ENCODE measurements at places on chromosomes 5 and 9.
A peak's percentile ranks its signal among the peaks of the same experiment; 100 is the strongest.

DNA sequence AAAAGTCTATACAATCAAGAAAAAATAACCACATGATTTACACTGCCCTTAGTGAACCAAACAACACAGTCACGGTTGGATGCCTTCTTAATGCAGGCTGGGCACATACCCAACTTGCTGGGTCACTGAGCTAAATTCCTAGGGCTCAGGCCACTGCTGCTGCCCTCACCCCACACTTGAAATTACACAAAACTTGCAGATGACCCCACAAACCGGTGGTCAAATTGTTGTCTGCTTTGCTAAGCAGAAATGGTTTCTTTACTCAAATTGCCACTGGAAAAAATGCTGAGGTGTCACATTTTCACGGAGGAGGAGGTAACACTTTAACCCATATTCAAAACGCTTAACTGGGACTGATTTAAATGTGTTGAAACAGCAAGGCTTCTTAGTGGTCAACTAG lies 62.4 kb downstream of the HMHB1 start:
- H3K27ac ChIP-seq, result no peak overlapping the region
- H3K4me1 ChIP-seq, result no peaks in the 10 kb centered on the region
- no peaks in the 10 kb centered on the region for H3K36me3 ChIP-seq
- H3K27me3 ChIP-seq, result no peaks in the 10 kb centered on the region

DNA sequence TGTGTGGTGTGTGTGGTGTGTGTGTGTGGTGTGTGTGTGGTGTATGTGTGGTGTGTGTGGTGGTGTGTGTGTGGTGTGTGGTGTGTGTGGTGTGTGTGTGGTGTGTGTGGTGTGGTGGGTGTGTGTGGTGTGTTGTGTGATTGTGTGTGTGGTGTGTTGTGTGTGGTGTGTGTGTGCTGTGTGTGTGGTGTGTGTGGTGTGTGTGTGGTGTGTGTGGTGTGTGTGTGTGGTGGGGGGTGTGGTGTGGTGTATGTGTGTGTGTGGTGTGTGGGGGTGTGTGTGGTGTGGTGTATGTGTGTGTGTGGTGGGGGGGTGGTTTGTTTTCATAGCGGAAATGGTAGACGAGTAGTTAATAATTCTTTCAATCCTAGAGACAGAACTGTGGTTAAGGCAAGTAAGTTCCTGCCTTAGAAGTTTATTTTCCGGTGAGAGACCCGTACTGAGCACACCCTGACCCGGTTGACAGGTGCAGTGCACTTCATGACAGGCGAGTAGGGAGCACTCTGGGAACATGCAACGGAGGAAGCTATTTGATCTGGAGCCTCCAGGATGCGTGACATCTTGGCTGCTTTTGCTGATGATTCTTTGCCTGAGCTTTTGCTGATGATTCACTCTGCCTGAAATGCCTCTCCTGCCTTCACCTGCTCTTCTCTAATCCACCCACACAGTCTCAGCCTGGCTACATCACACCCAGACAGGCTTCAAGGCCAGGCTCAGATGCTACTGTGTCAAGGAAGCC lies 21.7 kb upstream of the FAT2 start:
- H3K4me3 ChIP-seq, result no peak overlapping the region
- no peaks in the 10 kb centered on the region for H3K36me3 ChIP-seq
- H3K4me1 ChIP-seq, result peaks cover 30% of the 10 kb centered on the region

DNA sequence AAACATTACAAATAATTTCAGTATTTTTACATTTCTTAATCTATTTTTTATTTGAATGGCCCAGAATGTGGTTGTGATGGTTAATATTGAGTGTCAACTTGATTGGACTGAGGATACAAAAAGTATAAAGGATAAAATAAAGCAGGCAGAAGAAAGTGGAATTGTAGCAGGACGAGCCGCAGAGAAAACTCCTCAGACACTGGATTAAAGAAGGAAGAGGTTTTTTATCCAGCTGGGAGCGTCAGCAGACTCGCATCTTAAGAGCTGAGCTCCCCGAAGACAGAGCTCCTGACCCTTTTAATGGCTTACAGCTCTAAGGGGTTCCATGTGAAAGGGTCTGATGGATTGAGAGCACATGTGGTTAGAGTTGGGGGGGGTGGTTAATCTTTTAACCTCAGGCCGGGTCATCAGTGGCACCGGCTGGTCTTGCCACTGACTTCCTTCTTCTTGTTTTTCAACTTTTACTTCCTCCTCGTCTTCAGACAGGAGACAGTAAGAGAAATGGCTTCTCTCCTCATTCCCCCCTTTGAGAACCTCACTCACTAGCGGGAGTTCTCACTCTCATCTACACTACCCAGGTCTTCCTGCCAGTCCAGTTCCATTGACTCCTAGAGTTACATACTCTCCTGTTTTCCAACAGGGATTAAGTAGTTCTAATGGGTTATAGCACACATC lies 80.0 kb downstream of the TMEM161B start:
- DNase-seq, result no peak
- H3K27ac ChIP-seq, result no peak overlapping the region
- H3K27me3 ChIP-seq, result no peaks in the 10 kb centered on the region
- peaks cover 46% of the 10 kb centered on the region for H3K36me3 ChIP-seq
- H3K4me3 ChIP-seq, result no peak overlapping the region

DNA sequence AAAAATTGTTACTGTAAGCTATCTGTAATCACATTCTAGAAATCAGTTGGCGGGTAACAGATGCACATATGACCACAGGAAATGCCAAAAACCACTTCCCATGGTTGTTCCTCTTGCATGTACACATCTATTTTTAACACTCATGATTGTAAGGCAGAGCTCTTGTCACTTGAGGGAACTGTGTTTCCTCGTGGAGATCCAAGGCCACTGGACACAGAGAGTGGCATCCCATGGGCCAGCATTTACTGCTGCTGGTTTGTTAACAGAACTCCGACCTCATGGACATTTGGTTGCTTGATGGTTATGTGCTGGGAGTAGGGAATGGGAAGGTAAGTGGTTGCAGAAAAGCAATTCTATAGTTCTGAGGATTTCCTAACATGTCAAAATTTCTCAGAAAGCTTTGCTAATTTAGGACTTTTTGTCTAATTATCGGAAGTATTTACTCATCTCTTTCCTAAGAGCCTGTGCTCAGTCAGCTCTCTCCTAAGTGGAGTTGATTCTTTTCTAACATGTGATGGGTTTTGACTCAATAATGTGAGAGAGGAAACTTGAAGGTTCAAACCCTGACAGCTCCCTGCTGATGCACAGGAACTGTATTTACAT lies 202.0 kb upstream of the NR3C1 start:
- peaks cover 6% of the 10 kb centered on the region for H3K36me3 ChIP-seq
- H3K4me3 ChIP-seq, result peak overlapping the region; percentile 13
- H3K4me1 ChIP-seq, result peaks cover 34% of the 10 kb centered on the region
- peaks cover 4% of the 10 kb centered on the region for H3K27me3 ChIP-seq

GRCh38 chr5:166651234-166651633 lies 1640.2 kb upstream of the WWC1 start:
- H3K27me3 ChIP-seq, result no peaks in the 10 kb centered on the region
- H3K4me3 ChIP-seq, result no peak overlapping the region
- DNase-seq, result no peak
- no peaks in the 10 kb centered on the region for H3K4me1 ChIP-seq
- H3K36me3 ChIP-seq, result no peaks in the 10 kb centered on the region

DNA sequence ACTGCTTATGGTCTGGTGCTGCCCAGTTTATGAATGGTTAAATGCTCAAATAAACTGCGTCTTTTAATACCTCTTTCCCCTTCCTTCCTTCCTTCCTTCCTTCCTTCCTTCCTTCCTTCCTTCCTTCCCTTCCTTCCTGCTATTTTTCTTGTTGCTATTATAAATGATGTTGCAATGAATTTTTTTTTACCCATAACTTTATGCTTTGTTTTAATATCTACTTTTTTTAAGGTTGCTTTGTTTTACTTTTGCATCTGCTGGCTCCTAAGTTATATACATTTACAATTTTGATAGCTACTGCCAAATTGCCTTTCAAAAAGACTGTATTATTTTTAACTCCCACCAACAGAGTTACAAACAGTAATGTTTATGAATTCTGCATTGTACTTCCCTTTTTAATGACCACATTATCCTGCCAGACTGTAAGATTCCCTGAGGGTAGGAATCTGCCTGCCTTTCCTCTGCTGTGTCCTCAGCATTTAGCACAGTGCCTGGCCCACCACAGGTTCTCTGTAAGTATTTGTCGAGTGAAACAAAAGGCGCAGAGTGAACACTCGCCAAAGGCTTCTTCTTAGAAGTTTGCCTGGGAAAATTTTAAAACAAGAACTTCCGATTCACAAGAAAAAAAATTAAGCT lies 36.9 kb downstream of the KIF4B start:
- peaks cover 2% of the 10 kb centered on the region for H3K27me3 ChIP-seq
- H3K4me3 ChIP-seq, result no peak overlapping the region
- no peaks in the 10 kb centered on the region for H3K36me3 ChIP-seq

DNA sequence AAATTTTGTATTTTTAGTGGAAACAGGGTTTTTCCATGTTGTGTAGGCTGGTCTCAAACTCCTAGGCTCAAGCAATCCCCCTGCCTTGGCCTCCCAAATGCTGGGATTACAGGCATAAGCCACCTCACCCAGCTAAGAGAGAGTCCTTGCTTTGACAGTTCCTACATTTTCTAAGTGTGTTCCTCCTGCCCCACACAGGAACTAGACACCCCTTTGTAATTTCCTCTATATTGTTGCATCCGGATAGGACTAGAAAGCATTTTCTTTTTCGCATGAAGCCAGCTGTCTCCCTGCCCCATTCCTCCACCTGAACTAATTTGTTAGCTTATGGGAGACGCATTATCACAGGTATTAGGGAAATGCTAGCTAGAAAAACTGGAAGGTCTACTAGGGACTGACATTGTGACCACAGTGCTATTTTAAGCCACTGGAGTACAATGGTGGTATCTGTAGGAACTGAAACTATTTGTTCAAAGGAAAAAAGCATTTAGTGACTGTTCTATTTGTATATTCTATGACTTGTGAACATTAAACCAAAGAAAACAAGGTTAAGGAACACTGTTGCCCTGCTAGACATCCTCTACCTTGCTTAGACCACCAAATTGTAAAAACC lies 214.1 kb downstream of the SMARCA2 start:
- H3K4me1 ChIP-seq, result no peaks in the 10 kb centered on the region
- no peak for DNase-seq
- H3K4me3 ChIP-seq, result no peak overlapping the region
- H3K27me3 ChIP-seq, result peaks cover 5% of the 10 kb centered on the region

DNA sequence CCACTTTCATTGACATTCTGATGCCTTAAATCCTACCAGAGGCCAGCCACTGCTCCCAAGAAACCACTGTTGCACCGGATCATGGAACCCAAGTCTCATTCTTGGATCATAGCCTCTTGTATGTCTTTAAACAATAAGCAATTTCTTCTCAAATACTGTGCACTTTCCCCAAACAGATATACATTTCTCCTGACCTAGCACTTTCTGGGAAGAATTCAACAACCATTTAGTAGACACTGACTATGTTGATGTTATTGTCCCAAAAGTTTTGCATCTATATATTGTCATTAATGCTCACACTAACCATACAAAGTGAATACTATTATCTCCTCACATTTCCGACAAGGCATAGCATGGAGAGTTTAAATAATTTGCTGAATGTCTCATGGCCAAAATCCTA lies 123.3 kb downstream of the GNAQ start:
- no peak for DNase-seq
- no peaks in the 10 kb centered on the region for H3K27me3 ChIP-seq
- H3K27ac ChIP-seq, result peak overlapping the region; percentile 98
- H3K4me3 ChIP-seq, result no peak overlapping the region
- H3K36me3 ChIP-seq, result peaks cover 53% of the 10 kb centered on the region

GRCh38 chr5:179231309-179231708 lies 114.0 kb downstream of the ADAMTS2 start:
- H3K36me3 ChIP-seq, result no peaks in the 10 kb centered on the region
- no peak overlapping the region for H3K27ac ChIP-seq
- no peaks in the 10 kb centered on the region for H3K27me3 ChIP-seq
- DNase-seq, result no peak
- H3K4me1 ChIP-seq, result no peaks in the 10 kb centered on the region
- H3K4me3 ChIP-seq, result no peak overlapping the region

- peak overlapping the region; percentile 98 for H3K27ac ChIP-seq
- H3K36me3 ChIP-seq, result peaks cover 59% of the 10 kb centered on the region
- peak; percentile 93 for DNase-seq
- H3K4me1 ChIP-seq, result peaks cover 58% of the 10 kb centered on the region
- no peaks in the 10 kb centered on the region for H3K27me3 ChIP-seq
Measured at GRCh38 chr9:83978992-83979811, 813 bp downstream of the HNRNPK start.

Measured in activated CD4-positive, alpha-beta T cell treated with anti-CD3 and anti-CD28 coated beads, Interleukin-2, amount 10 ng/mL, durations not matched to agents 7 days and 5 days (primary cell).